ENCODE measurements at places on chromosomes 7 and 10. TPM values are rescaled to one million over a fixed set of nuclear protein-coding genes. Genes with fewer than 3 reads are reported as not detected.
A peak's percentile ranks its signal among the peaks of the same experiment; 100 is the strongest.

The MBLAC1 gene
- polyA plus RNA-seq = 0.21 TPM

DNA sequence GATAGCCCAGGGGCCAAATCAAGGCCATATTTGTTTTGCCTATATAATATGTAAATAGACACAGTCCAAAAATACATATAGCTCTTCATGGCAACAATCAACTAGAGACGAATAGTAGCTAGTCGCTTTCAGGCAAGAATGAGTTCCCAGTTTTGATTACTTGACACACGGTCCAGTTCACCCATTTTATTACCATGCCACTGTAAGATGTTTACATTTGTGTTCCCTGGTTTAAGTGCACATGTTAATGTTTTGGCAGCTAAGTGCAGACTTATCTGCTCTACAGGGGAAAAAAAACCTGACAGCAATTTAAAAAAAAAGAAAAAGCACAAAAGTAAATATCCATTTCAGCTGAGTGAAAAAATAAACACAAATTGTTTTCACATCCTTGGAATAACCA is 213.1 kb downstream of the TPK1 start:
- no peak for DNase-seq
- no peak overlapping the region for H3K4me3 ChIP-seq
- H3K27ac ChIP-seq = no peak overlapping the region

- H3K27ac ChIP-seq = no peak overlapping the region
- no peaks in the 10 kb centered on the region for H3K27me3 ChIP-seq
- H3K4me3 ChIP-seq = no peak overlapping the region
- no peaks in the 10 kb centered on the region for H3K36me3 ChIP-seq
- DNase-seq = no peak
- H3K4me1 ChIP-seq = no peaks in the 10 kb centered on the region
These were observed 156.8 kb upstream of the MAGI2 start for GRCh38 chr7:79610313-79610712.

DNA sequence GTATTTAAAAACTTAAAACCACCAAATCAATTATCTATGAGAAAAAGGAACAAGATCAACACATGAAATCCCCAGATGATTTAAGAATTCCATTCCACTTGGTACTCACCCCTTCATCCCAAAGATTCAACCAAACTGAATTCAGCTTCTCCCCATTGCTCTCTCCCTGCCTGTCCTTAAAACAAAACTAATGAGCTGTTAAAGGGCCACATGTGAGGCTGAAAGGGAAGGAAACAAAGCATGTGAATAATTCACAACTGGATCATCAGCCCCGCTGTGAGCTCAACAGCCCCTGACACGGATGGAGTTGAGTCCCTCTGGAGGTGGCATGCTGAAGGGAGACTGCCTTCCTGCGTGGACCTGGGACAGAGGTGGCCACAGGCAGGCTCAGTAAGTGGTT is 32.9 kb downstream of the VOPP1 start:
- peaks cover 21% of the 10 kb centered on the region for H3K4me1 ChIP-seq
- no peak for DNase-seq
- H3K27ac ChIP-seq = peak overlapping the region; percentile 8
- no peak overlapping the region for H3K4me3 ChIP-seq
- no peaks in the 10 kb centered on the region for H3K36me3 ChIP-seq
- H3K27me3 ChIP-seq = no peaks in the 10 kb centered on the region
